Peyer's patch (tissue), 4 donors: ENCODE measurements at places on chromosomes 12 and 14.

DNA sequence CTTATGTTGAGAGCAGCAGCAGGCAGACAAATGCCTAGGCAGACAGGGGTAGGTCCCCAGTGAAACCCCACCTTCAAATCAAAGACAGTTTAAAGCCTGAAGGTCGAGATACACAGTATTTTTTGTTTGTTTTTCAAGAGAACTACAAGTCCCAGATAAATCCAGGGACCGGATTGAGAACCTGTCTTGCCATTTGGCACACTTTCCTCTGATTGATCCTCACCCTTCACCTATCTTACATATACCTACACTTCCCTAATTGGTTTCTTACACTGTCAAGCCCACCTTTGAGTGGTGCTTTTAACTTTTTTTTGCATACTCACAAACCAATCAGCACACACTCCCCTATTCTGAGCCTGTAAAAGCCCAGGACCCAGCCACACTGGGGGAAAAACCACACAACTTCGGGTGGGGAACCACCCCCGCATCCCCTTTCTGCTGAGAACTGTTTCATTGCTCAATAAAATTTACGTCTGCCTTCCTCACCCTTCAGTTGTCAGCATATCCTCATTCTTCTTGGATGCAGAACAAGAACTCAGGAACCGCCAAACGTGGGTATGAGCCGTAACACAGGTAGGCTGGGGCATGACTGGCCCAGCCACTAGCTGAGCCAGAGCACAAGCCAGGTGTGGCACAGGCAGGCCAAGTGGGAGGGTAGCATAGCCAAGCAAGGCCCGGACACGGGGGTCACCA lies 11.1 kb downstream of the DICER1 start:
- no peak for DNase-seq

DNA sequence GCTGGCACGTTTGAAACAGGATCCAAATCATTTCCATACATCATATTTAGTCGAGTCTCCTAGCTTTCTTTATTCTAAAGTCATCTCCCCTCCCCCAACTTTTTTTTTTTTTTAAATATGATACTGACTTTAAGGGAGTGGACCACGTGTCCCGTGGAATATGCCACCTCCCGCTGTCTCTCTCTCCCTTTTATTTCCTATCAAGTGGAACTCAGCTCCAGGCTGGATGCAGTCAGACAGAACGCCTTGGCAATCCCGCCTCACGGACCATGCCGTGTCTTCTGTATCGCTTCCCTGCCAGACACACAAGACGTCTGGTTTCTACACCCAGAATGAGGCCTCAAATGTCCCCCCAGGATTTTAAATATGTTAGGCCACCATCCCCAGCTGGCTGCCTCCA lies 21.2 kb downstream of the BCL7A start:
- no peak for DNase-seq

GRCh38 chr14:100725587-100726387 lies 905 bp upstream of the DLK1 start:
- DNase-seq, result no peak

- DNase-seq, result no peak
These were observed 200.9 kb upstream of the C14orf180 start for GRCh38 chr14:104378698-104379113.

DNA sequence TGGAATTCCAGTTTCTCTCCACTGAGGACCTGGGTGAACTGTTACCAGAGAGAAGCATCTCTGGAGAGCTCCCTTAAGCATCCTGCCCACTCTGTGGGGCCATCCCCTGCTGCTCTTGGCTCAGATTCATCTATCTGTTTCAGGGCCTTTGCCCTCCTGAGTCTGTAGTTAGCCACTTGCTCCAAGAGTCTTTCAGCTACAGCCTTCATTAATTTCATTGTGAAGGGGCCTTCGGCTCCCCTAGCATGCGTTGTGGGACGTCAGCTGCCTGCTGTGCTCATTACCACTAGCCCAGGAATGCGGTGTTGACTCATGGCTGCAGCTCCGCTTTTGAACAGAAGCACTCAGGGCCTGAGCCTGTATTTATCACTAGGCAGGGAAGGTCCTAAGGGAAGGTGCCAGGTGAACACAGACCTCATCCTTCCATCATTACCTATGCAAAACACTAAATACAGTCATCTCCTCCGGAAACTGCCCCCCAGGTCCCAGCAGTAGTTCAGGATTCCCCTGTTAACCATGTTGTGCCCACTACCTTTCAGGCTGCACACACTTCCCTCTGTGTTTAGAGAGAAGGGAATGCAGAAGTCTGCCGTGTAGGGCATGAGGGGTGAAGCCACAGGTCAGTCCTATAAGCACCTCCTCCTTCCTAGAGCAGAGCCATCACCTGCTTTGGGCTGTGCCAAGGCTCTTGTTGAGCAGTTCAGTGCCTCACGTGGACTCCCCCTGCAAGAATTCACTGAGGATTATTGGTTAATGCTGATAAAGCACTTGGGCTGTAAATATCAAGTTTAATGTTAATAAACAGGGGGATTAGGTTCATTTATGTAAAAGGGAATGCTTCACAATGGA lies 191.4 kb downstream of the CACNA1C start:
- no peak for DNase-seq

DNA sequence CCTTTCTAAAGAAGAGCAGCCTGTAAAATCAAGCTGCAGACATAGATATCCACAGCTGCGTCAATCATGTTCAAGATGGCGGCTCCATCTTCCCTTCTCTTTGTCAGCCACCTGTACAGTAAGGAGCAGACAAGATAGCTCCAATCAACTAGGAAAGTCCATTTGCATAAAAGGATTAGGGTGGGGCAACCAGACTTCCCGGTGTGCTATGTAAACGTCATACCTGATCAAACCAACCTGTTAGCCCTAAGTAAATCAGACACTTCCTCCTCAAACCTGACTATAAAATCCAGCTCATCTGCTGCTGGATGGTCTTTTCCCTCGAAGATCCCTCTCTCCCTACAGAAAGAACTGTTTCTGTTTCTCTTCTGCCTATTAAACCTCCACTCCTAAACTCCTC lies 60.1 kb downstream of the BCAT1 start:
- no peak for DNase-seq

DNA sequence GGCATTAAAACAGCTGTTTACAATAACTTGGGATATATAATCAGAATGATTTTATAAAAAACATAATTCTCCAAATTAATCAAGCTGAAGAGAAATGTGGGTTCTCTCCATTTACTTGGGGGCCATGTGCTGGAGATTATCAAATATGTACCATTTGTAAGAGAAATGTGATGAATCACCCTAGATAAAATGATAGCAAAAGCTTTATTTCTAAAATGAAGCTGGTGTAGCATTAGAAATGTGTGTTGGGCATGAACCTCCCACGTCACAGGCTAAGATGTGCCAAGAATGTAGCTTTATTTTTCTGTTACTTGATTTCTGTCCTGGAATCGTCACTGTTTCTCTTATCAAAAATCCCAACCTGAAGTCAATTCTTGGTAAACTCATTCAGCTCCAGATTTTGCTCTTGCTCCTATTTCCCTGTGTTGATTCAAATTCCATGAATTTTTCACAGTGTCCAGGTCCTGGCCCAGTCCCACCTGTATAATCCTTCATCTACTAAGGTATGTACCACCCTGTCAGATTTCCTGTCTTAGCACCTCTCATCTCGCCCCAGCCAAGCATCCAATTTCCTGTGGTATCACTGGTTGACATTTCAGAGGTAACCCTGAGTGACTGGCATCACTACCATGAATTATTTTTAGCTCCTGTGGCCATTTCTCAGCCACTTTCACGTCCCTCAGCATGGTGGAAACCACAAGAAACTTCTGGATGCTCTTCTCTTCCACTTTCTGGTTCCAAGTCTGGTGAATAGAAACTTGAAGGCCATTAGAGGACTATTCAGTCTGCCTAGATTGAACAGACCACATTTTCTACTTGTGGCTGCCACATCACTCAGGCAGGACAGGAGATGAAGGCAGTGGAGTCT lies 103.6 kb upstream of the FLRT2 start:
- DNase-seq, result no peak

DNA sequence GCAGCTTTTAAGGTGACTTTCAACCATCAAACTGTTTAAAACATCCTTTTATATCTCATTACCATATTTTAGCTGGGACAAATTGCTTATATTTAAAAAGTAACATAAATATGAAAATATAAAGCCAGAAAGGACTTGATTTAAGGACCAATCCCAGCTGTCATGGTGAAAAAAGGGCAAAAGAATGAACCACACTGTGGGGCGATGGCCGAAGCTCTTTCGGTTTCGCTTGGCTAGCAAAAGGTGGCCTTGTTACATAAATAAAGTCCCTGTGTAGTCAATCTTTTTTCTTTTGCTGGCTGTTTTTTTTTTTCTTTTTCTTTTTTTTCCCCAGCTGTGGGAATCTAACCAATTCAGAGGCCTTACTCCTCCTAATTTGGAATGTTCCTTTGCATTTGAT lies 50.9 kb downstream of the FBXO33 start:
- DNase-seq, result no peak

GRCh38 chr14:104475256-104475655 lies 104.3 kb upstream of the C14orf180 start:
- DNase-seq, result no peak

DNA sequence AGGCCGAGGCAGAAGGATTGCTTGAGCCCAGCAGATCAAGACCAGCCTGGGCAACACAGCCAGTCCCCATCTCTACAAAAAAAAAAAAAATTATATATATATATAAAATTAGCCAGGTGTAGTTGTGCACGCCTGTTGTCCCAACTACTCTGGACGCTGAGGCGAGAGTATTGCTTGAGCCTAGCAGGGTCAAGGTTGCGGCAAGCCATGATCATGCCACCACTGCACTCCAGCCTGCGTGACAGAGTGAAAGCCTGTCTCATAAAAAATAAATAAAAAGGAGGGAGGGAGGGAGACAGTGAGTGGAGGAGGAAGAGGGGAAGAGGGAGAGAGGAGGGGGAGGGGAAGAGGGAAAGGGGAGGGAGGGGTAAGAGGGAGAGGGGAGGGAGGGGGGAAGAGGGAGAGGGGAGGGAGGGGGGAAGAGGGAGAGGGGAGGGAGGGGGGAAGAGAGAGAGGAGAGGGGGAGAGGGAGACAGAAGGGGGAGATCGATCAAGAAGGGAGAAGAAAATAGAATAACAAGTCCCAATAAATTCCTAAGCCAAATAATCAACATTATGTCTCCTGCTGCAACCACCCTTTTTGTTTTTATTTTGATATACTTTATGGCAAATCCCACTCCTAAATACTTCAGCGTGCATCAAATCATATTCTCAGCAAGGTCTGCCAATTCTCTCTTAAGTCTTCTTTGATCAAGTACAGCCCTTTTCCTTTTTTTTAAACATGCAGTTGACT lies 163.9 kb downstream of the MED13L start:
- DNase-seq, result no peak

DNA sequence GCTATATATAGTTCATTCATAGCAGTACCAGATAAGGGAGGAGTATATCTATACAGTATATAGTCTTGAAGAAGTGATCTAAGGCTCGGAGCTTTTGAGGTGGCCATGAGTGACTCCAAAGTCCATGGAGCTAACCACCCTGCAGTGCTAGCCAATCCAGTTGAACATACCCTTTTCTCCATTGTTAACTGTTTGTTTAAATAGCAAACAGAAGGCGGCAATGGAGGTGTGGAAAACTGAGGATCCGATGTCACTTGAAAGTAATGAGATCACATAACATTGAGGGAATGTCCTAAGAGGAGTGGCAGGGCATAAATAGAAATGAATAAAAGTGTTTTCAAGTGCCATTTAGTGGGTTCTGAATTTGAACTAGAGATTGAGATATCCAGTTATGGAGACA lies 12.4 kb upstream of the SNAPC1 start:
- peak; percentile 66 for DNase-seq

DNA sequence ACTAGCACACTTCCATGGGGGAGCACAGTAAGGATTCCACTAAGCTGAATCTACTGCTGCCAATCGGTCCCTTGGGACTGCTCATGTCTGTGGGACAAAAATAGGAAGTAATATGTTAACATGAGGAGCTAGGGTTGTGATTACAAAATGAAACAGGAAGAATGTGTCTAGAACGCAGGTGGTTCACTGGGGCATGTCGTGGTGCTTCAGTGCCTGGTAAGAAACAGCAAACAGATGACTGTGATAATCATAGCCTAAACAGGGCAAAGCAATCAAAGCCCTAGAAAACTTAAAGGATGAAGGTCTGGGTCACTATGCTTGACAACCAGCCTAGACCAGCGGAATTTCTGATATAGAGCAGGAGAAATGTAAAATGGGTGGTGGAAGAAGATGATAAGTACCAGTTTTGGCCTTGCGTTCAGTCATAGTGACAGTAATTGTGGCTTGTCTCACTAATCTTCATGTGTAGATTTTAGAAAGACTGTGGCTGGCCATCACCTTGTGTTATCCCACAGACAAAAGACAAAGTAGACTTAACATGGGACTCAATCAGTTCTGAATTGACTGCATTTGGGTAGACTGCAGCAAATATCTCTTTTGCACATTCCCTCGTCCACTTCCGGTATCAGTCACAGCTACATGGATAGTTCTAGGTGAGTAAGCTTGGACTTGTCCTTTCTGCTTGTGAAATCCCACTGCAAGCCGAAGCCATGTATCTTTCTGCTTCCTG lies 51.4 kb downstream of the WASHC3 start:
- peak; percentile 75 for DNase-seq
